ENCODE measurements at places on chromosomes 1 and 21.

DNA sequence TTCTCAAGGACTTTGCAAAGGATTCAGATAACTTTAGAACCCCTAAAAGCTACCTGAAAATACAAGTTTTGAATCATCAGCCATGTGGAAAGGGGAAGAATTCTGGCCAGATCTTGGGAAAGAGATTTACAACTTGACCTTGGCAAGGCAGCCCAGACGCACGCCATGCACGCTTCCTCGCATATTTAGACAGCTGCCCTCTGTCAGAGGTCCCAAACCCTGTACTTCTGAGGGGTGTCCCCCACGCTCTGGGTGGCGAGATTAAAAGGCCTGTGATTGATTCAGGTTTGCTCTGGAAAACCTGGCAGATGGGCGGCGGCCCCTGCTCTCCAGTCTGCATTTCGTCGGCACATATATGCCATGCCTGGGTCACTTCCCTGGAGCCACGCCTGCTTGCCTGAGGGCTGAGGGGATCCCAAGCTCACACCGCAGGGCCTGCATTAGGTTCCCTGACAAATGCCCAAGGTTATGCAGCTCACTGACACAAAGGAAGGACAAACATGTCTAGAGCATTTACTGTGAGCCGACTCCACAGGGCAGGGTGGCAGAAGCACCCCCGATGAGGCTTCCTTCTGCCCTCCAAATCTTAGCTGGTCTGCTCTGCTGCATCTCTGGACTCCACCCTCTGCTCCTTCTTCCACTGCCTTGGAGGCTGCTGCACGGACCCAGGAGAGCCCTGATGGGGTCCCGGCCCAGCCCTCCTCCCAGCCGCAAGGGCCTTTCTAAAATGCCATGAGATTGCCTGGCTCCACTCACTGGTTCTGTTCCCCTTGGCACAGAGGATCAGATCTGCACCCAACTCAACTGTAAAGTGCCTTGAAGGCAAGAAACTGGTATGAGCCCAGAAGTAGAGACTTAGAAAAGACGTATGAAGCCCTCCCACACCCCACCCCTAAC lies 103.9 kb downstream of the BCAR3 start:
- DNase-seq: no peak

- no peak for DNase-seq
Observed at GRCh38 chr21:17498586-17498985, 14.3 kb upstream of the CXADR start.

GRCh38 chr1:29708796-29709703 lies 472.7 kb downstream of the PTPRU start:
- DNase-seq: peak; percentile 75

DNA sequence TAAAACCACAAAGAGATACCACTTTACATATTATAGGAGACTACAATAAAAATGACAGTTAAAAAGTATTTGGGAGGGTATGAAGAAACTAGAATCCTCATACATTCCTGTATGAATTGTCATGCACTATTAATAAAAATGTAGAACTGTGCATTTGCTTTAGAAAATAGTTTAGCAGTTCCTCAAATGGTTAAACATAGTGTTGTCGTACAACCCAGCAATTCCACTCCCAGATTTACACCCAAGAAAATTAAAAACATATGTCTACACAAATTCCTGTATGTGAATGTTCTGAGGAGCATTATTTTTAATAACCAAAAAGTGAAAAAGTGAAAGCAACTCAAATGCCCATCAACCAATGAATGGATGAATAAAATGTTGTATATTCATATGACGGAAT lies 23.1 kb upstream of the PDE4B start:
- no peak for DNase-seq

GRCh38 chr1:226717256-226717909 lies 21.7 kb downstream of the ITPKB start:
- no peak for DNase-seq

DNA sequence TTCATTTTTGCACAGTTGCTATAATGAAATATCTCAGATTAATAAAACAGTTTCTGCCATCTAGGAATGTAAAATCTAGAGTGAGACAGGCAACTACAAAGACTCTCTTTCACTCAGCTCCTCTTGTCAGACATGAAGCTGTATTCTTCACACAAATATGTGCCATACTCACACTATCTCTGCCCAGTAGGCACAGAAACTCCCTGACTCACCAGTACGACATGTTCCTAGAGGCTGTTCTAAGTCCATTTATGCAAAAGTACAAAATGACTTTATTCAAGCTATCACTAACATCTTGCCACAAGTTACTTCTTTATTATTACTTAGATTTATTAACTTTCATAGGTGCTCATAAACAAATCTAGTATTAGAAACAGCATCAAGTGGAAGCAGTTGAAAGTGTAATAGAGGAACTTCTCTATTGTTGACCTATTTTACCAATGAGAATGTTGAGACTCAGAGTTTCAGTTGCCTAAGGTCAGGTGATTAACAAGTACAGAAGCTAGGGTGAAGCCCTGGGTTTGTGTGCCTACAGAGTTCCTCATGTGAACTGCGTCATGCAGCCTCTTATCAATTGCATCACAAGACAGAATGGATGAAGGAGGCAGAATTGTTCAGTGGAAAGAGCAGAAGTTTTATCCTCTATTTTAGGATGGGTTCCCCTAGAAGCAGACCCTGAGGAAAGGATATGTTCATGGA lies 98.9 kb downstream of the RGS2 start:
- DNase-seq: no peak

- no peak for DNase-seq
Observed at GRCh38 chr1:96967311-96967710, 245.7 kb downstream of the PTBP2 start.

GRCh38 chr1:244350027-244350426 lies 101.7 kb downstream of the ADSS2 start:
- DNase-seq: no peak

- no peak for DNase-seq
Observed at GRCh38 chr1:182599339-182599738, 4.8 kb downstream of the RGS16 start.

DNA sequence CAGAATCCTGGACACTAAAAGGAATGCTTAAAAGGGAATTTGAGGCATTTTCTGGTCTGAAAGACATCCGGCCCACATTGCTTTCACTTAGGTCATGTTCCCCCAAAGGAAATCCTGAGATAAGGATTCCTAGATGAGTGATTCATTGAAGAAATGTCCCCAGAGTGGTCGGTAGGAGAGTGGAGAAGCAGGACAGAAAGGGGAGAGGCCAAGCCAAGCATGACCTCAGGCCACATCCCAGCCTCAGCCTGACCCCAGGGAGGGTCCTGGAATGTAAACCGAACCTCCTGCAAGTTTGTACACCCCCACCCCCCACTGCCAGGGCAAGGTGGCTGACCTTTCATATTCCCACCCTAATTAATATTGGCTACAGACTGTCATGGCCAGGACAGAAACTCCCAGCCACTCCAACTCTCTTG lies 16.6 kb downstream of the HIVEP3 start:
- no peak for DNase-seq

DNA sequence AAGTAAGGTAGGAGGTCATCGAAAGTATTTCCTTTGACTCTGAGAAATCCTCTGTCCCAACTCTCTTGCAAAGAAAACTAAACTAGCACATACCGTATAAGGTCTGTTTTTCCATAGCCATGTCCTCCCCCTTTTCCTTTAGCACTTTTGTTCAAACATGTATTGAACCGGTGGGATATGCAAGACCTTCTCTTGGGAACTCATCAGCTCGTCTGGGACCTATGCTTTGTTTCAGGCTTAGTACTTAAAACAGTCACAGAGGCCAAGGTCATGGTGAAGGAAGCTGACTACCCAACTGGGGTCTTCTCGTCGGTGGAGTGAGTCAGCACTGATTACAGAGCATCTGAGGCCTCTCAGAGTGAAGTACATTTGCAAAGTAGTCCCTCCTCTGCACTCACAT lies 185.0 kb downstream of the ZBTB18 start:
- no peak for DNase-seq

- no peak for DNase-seq
Observed at GRCh38 chr1:230469271-230469670, 43.1 kb upstream of the PGBD5 start.

DNA sequence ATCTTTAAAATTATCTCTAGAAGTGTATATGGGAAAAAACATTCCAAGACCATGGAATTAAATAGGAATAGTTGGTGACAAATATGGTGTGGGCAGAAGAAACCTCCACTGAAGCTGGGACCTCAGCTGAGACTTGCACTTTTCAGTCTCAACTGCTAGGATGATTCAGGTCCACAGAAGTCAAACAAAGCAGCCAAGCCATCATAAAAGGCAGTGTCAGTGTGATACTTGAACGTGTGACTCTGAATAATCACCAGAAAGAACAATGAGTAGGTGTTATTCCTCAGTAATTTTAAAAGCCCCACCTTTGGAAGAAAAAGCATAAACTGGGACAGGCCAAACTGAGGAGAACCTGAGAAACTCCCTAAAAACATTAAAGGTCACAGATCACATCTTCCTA lies 90.7 kb downstream of the ZNF281 start:
- DNase-seq: no peak

GRCh38 chr1:24266398-24266941 lies 52.7 kb upstream of the GRHL3 start:
- no peak for DNase-seq

DNA sequence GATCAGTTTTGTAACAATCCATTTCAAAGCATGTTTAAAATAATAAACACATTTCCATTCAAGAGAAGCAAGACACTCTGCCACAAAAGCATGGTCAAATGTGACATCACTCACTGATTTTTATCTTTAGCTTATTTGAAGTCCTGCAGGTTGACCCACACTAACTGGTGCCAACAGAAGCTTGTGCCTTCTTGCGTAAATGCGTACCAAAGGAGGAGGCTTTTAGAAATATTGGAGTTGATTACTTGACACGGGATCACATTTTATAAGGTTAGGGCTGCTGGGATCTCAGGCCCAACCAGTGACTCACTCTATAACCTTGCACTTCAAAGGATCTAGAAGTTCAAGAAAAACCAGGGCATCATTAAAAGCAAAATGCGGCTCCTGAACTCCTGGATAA lies 203.6 kb downstream of the PCP4 start:
- DNase-seq: no peak

DNA sequence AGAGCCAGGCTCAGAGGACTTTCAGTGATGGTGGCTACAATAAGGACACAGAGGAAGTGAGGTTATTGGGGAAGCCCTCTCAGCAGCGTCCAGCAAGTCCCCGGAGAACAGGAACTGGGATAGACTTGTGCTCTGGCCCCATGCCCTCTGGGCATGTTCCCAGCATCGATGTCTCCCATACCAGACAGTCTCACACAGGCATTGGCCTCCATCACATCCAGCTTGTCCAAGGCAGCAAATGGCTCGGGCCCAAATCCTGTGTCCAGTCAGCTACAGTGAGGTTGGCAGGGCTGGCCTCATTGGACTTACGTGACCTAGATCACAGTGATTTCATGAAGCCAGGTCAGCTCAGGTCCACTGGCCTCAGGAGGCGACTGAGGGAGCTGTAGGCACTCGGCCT lies 19.6 kb upstream of the TMEM54 start:
- DNase-seq: no peak

DNA sequence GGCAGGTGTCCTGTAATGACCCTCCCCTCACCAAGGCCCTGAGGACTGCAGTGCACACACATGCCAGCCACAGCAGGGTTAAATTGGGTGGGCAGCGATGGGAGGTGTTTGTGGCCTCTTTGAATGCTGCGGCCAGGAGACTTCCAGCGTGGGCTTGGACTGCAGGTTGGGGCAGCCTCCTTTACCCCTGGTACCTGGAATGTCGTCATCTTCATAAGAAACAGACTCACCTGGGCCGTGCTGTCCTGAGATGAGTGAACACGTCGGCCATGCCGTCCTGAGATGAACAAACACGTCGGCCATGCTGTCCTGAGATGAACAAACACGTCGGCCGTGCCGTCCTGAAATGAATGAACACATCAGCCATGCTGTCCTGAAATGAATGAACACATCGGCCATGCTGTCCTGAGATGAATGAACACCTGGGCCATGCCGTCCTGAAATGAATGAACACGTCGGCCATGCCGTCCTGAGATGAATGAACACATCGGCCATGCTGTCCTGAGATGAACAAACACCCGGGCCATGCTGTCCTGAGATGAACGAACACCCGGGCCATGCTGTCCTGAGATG lies 50.1 kb upstream of the COL6A1 start:
- no peak for DNase-seq
